Astrocyte of the spinal cord (primary cell): ENCODE measurements at places on chromosomes 16 and 17.

DNA sequence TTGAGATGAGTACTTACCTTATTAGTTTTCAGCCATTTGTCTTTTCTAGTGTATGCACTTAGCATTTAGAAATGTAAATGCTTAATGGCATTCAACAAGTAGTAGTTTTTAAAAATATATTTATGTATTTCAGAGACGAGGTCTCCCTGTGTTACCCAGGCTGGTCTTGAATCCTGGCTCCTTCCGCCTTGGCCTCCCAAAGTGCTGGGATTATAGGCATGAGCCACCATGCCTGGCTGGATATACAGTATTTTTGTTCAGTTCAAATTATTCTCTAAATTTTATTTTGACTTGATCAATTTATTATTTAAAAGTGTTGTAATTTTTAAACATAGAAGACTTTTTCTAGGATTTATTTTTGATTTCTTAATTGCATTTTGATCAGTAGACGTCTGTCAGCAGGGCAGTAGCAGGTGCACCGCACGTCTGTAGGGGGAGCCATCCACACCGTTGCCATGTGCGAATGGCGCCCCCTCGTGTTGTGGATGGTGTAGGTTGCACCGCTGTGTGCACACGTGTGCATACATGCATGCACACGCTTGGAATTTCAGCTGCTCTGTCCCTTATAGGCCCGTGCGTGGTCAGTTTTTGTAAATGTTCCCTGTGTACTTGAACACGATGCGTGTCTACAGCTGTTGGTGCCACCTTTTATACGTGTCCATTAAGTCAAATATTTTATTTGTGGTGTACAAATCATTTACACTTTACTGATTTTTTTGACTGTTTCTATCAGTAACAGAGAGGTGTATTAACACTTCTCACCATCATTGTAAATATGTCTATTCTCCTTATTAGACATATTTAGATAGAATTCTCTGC is 30.6 kb downstream of the RPTOR start:
- DNase-seq: peak; percentile 84

- no peak for DNase-seq
Observed at GRCh38 chr17:55054429-55054828, 85.9 kb downstream of the STXBP4 start.

- DNase-seq: peak; percentile 82
Observed at GRCh38 chr17:3885970-3886369, 6.9 kb downstream of the CAMKK1 start.

DNA sequence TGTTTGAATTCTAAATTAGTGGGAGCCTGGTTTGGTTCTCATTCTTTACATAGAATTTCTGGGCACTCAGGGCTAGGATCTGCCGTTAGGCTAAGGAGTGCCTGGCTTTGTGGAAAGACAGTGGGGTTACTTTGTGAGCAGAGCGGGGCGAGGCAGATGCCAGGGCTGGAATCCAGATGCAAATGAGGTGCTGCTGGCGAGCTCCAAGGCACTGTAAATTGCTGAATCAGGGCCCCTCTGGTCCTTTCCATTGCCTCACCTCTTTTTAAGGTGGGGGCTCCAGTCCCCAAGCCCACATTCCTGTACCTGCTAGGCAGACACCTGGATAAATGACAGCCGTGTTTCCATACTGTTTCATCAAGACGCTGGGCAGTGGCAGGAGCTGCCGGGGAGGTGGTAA is 33.8 kb downstream of the PIPOX start:
- no peak for DNase-seq

GRCh38 chr17:1000597-1001461 is 3.9 kb downstream of the TIMM22 start:
- peak; percentile 64 for DNase-seq

GRCh38 chr17:1042486-1042885 is 45.6 kb downstream of the TIMM22 start:
- DNase-seq: no peak

DNA sequence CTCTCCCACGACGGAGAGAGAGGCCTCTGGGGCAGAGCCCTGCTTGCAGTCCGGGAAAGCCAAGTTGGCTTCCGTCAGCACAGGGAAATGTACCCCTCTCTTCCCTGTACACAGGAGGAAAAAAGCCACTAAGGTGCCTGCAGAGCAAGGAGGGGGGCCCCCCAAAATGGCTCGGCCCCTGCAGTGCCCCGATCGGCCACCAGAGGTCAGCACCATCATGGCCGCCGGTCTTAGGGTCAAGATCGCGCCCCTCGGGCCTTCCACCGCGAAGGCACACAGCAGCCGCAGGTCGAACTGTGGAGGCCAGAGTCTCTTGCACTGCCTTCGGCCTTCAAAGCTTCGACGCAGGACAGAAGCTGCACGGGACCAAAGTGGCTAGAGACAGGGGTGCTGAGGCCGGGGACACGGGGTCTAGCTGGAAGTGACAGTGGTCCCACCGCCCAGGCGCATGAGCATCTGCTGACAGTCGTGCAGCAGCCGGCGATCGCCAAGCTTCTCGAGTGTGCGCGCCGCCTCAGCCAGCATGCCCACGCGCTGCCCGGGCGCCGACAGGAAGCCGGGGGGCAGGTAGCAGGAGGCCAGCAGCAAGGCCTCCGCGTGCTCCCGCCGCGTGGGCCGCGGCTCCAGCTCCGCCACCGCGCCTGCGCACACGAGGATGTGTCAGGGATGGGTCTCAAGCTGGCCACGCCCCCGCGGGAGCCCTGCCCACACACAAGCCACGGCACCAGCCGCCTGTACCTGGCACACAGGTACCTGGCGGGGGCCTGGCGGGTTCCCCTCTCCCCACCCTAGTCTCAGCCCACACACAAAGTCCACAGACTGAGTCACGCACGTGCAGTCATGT is 24.4 kb downstream of the SREBF1 start:
- DNase-seq: peak; percentile 63

DNA sequence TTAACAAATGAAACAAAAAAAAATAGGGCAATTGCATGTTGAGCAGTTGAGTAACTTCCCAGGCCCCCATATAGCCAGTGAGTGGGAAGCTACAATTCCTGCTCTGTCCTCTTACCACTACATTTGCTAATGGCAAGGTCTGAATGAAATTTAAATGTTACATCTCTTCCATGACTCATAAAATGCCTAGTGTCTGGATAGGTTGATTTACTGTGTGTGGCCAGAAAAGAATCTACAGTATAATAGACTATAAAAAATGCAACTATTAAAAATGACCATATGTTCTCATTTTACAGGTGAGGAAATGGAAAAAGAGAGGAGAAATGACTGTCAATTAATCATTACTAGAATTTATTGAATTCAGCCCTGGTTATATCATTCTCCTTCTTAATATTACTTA is 1199.3 kb downstream of the CDH11 start:
- DNase-seq: peak; percentile 23

GRCh38 chr16:89606006-89606405 is 7.4 kb upstream of the DPEP1 start:
- DNase-seq: no peak

GRCh38 chr17:8532021-8532420 is 96.3 kb downstream of the NDEL1 start:
- peak; percentile 7 for DNase-seq

DNA sequence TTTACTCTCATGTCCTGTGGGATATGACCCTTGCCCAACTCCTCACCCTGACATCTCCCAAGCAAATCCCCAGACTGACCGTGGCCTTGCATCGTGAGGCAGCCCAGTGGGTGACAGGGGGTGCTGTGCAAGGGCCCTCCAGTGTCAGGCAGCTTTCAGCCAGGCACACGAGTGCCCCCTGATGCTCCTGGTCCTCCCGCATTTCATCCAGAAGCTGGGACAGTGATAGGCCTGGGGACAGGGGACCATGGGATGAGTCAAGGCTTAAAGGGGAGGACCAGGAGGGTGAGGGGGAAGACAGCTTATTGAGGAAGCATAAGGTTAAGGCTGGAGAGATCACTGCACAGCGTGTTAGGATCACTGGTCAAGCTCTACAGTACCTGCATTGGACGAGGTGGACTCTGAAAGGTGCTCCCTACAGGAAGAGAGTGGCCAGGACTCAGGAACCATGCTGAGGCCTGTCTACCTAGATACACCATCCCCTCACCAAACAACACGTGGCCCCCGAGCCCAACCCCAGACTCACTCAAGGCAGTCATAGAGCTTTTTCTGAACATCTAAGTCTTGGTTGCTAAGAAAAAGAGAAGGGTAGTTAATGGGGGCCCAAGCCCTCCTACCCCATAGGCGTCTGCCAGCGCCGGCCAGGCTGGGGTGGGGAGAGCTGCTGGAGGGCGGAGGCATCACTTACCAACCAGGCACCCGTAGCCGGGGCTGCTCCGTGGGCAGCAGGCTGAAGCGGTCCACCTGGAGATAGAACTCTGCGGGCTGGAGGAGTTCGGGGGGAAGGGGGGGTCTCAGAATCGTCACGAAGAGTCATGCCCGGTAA is 998 bp downstream of the ACD start:
- no peak for DNase-seq

DNA sequence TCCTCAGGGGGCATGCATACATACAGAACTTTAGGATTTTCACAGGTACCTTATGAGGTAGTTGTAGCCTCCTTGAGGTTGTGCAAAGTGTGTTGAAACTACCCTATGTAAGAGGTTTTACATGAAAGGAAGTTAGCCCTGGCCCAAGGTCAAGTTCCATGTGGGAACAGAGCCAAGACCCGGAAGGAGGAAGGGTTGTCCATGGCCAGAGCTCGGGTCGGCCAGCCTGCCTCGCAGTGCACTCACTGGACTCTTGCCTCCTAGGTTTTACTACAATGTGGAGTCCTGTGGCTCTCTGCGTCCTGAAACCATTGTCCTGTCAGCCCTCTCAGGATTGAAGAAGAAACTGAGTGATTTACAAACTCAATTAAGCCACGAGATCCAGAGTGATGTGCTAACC is 8.2 kb downstream of the POLR2C start:
- no peak for DNase-seq

DNA sequence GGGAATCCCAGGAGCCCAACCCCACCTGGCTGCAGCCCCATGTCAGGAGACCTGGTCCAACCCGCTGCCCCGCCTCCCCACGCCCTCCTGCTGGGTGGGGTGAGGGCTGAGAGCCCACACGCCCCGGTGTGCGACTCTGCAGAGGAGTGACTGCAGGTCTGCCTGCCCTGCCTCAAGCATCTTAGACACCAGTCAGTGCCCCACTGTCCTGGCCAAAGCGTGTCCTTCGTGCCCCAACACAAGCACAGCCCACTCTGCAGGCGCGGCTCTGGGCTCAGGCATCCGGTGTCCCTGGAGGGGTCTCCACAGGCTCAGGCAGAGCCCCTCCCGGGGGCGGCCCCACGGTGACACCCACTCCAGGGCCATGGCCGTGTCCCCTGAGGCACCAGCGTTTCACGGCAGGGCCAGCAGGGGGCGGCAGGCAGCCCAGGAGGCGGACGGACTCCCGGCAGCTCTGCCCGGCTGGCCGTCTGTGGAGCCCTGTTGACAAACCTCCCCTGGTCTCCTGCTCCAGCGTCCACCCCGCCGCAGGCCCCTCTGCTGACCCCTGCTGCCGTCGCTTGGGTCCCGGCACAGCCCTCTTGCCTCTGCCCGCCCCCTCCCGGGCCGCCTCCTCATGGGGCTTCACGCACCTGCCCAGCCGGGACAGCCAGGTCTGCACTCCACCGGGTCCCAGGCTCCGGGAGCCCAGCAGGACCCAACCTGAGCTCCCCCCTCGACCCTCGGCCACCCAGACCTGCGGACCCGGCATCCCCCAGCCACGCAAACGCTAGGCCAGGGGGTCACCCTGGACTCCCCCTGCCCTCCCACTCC is 8.6 kb upstream of the UBE2I start:
- peak; percentile 10 for DNase-seq

DNA sequence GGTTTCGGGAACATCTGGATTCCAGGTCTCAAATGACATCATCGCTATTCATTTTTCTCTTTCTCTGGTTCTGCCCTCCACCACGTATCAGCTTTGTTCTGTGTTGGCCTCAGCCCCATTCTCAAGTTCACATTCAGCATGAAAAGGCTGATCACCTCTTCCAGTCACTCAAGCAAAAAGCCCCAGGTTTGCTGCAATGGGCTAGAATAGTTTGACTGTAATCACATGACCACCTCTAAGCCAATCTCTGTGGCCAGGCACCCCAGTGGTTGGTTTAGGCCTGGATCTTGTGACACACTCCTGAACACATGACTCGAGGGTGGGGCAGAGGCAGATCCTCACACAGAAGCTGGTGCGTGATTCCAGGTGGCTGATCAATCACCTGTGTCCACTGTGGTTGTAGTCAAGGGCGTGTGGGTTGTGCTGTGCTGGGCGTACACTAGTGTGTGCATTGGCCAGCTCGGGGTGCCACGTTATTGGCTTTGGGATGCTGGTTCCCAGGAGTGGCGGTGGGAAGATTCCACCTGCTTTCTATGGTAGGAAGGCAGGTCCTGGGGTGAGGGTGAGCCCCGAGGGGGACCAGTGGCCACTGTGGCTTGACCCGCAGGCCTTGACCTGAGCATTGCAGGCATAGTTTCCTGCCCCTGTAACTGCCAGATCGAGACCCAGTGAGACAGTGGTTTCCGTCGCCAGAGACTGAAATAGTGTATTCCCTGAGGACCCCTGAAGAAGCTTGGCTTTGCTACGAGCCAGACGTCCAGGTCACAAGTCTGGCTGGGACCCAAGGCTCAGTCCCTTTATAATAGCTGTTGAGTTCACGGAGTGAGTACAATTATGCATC is 12.0 kb downstream of the EEF2K start:
- DNase-seq: no peak

GRCh38 chr16:11669380-11670146 is 1.3 kb downstream of the SNN start:
- DNase-seq: no peak

- peak; percentile 35 for DNase-seq
Observed at GRCh38 chr17:38510421-38511149, 82.3 kb downstream of the ARHGAP23 start.

DNA sequence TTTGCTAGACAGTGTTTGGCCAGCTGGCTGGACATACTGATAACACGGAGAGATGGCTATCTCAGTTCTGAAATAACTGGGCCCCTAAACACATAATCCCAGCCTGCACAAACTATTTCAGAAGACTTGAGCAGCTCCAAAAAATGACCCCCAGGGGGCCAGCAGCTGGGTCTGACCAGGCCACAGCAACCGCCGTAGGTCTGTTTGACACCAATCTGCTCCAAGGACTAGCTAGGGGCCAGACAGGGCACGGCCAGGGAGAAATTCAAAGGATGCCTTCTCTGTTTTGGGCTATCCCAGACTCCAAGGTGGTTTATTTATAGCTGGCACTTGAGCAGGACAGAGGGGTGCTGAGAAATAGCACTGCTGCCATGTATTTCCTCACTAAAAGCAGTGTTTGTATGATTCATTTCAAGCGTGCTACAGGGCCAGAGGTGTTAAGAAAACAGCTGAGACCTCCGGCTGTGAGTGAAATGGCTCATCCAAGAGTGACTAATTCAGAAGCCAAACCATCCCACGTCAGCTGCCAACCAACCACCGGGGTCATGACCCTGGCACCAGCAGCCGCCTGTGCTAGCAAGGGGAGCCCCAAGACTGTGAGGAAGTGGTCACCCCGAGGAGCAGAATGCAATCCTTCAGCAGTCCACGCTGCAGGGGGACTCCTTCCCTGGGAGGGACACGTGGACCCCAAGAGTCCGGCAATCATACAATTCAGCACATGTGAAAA is 5.7 kb downstream of the GGA2 start:
- peak; percentile 96 for DNase-seq
